Stimulated activated CD4-positive, alpha-beta T cell treated with anti-CD3 and anti-CD28 coated beads, Interleukin-1b, Interleukin-23, amount 100 ng/mL, for 24 hours (primary cell): ENCODE measurements at places on chromosomes 5 and 9.

GRCh38 chr9:69748304-69748703, 11.5 kb downstream of the PTAR1 start:
- DNase-seq: no peak

- DNase-seq: no peak
These were observed 91.1 kb downstream of the TLR4 start for GRCh38 chr9:117795271-117795670.

- DNase-seq: no peak
These were observed 41.6 kb downstream of the KIAA1191 start for GRCh38 chr5:176319827-176320554.

- no peak for DNase-seq
These were observed 91.4 kb upstream of the NEURL1B start for GRCh38 chr5:172549696-172550095.

DNA sequence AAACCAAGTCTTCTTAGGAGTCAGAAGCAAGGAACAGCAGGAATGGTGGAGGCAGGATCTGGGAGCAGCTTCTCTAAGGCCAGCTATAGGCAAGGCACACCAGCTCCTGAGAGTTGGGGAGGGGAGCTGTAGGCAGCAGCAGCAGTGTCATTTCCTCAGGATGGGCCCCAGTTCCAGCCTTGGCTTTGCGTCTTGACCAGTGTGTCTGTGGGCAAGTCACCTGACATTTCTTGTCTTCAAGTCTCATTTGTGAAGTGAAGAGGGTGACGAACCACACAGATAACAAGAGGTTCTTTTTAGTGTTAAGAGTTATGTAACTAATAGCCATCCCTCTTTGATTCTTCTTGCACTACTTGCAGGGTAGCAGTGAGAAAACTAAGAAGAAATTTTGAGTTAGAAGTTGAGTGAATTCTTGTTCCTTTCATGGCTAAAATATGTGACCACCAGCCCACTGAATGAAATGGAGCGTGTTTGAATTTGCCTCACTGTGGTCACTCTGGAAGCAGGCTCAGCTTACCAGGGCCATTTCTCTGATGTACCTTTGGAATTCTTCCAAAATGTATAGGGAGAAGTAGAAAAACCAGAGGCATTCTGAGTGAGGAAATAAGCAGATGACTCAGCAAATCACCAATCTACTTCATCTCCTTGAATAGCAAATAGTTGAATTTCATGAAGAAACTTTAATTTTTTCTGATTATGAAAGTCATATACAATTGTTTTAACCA, 42.4 kb downstream of the RHOBTB3 start:
- DNase-seq: no peak

DNA sequence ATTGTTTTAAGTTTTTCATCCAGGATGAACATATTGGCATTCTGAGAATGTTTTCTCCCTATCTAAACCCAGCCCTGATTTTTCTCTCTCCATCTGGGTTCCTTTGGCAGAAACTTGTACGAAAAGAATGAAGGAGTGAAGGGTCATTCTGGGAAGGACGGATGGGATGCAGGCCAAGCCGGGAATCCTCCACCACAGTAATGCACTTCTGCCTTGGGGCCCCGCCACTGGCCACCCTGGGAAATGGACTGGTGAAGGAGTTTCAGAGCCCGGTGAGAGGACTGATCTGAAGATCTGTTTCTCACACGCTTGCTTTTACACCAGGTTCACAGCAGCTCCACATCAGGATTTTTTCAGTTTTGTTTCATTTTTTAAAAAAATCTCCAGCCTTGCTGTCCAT, 554.8 kb downstream of the BNC2 start:
- no peak for DNase-seq

GRCh38 chr9:16642421-16643109, 227.9 kb downstream of the BNC2 start:
- DNase-seq: no peak

DNA sequence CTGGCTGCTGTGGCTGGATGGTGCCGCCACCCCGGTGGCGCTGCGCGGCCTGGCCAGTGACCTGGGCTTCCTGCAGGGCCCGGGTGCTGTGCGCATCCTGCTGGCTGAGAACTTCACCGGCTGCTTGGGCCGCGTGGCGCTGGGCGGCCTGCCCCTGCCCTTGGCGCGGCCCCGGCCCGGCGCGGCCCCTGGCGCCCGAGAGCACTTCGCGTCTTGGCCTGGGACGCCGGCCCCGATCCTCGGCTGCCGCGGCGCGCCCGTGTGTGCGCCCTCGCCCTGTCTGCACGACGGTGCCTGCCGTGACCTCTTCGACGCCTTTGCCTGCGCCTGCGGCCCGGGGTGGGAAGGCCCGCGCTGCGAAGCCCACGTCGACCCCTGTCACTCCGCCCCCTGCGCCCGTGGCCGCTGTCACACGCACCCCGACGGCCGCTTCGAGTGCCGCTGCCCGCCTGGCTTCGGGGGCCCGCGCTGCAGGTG, 17.5 kb downstream of the CRB2 start:
- no peak for DNase-seq

DNA sequence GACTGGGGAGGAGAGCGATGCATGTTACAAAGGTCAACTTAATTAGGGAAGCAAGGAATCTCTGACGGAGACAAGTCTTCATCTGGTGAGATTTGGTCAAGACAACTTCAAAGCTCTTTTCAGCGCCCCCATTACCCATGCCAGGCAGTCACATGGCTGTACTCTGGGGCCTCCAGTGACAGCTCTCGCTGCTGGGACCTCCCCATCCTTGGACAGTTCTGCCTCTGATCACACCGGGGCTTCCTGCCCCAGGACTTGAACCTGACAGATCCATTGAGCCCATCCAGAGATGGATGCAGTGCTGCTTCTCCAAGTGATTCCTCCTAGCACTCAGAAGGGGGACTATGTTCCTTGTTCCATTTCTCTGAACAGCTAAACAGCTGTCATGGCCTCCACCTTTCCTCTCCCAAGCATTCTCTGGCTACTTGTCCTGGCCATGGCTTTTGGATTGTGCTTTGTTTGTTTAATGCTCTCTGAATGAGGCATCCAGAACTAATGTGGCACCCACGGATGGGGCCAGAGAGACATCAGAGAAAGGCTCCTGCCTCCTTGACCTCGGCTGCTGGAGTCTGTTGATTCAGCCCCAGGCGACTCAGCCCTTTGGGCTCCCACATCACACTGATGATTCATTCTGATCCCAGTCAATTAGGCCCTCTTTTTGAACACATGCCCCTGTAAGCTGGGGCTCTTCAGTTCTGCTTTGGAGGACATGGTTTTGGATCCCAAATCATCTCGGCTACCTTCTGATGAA, 122.1 kb upstream of the ADAMTS16 start:
- no peak for DNase-seq
